Activated CD4-positive, CD25-positive, alpha-beta regulatory T cell (primary cell): ENCODE measurements at places on chromosomes 6 and 20.

DNA sequence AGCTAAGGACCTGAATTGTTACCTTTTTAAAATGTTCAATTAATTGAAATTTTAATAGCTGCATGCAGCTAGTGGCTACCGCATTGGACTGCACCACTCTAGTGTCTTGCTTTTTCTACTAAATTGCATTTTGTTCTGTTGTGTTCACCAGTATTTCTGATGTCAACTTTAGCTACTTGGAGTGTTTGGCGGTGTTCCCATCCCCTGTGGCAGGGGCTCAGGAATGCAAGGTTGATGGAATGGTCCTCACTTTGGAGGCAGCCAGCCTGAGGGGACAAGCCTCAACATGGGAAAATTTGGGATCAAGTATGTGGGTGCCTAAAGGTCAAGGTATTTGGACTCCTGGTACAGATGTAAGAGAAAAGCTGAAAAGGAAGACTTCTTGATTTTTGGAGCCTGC is 230.1 kb upstream of the PRND start:
- no peak for DNase-seq

DNA sequence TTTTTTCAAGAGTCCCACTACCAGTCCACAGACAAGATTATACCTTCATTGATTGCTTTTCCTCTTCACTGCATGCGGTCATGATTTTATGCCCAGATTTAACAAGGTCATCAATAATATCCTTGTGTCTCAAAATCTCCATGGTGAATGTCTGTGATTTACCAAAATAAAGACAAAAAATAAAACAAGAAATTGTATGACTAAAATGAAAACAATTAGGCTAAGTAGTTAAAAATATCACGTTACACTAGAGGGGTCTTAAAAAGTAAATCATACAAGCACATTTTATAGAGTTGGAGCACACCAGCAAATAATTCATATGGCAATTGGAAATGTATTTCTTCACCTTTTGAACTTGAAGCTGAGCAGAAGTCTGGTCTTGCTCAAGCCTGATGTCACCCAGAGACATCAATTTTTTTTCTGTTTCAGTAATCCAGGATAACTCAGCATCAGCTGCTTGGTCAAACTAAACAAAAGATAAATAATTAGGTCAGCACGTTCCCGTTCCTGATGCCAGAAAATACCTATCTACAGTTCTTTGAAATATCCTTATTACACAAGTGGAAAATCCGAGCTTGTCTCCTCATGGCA is 125.4 kb downstream of the DST start:
- no peak for DNase-seq

GRCh38 chr6:43296780-43297497 is 1.1 kb upstream of the SLC22A7 start:
- no peak for DNase-seq

DNA sequence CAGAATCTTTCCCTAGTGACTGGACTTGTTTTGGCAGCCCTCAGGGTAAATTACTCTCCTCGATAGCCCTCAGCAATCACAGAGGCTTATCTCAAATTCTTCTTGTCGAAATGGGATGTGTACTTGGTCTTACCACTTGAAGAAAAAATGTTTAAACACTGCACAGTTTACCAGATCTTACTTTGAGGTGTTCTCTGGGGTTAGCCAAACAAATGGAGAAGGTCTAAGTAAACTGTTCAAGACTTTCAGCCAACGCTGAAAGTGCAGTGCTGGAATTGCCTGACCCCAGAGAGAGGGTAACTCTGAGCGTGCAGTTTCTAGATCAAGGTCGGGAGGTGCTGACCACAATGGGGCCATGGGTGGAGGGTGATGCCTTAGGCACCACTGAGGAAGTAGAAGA is 39.2 kb downstream of the MYLIP start:
- DNase-seq: no peak

GRCh38 chr20:32431457-32431856 is 73.3 kb downstream of the ASXL1 start:
- DNase-seq: no peak

GRCh38 chr6:17705428-17705777 is 1.3 kb downstream of the NUP153 start:
- no peak for DNase-seq

GRCh38 chr20:845226-845868 is 11.8 kb downstream of the FAM110A start:
- DNase-seq: no peak

- DNase-seq: no peak
Observed at GRCh38 chr20:59007665-59008511, 834 bp upstream of the CTSZ start.

GRCh38 chr6:135474362-135474761 is 23.2 kb downstream of the AHI1 start:
- no peak for DNase-seq

DNA sequence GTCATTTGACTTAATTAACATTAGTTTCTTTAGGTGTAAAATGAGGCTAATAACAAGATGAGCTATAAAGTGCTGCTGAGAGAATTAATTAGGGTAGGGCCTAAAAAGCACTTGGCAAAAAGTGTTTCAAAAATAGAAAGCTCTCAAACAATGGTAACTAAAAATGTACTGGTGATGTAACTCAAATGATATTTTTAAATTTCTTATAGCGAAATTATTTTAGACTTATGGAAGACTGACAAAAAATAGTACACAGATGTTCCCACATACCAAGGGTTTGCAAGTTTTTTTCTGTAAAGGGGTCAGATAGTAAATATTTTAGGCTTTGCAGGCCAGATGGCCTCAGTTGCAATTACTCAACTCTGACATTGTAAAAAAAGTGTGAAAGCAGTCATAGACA is 190.7 kb upstream of the UFL1 start:
- no peak for DNase-seq

DNA sequence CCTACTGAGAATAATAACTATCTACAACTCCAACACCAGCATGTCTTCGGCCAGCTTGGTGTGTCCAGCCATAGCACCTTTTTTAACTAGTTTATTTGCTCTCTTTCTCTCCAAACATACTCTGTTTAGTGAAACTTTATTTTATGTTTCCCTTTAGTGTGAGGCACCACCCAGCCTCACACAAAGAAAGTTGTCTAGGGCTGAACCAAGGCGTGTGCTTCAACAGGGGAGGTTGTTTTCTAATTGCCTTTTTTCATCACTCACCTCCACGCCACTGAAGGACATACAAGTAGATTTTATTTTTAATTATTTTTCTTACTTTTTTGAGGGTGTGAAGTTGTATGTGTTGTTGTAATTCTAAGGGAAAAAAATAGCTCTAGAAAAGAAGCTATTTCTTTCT is 125.6 kb upstream of the MARCKS start:
- DNase-seq: no peak

DNA sequence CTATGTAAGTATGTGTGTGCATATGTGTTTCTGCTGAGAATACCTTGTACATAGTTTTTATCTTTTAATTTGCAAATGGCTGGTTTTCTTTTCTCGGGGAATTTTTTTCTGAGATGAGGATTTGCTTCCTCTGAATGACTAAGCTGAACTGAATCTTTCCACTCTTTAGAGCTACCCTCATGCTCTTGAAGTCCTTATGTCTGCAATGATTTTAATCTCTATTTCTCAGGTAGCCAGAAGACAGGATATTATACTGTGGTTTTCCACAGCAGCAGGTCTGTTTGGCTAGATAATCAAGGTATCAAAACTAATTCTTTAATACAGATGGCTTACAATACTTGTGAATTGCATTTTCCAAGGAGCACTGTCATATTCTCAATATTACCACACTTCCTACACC is 114.7 kb downstream of the PLCB1 start:
- DNase-seq: no peak

DNA sequence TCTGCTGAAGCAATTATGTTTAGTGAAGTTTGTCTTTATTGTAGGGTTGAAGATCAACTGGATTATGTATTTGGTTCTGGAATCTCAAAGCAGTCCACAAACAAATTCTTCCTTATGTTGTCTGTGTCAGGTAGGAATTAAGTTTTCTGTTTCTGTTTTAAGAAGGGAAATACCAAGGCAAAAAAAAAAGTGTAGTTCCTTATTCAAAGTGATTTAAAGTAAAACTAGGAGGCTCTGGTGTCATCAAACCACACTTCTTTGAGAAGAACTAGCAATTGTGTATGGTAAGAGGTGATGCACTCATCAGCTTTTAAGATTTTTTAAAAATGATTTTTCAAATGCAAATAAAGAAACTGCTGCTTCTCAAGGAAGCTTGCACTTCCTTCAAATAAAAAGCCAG is 1.9 kb downstream of the FAM135A start:
- no peak for DNase-seq

GRCh38 chr6:3490625-3490980 is 33.8 kb upstream of the SLC22A23 start:
- DNase-seq: no peak

GRCh38 chr6:111564482-111564945 is 41.2 kb downstream of the TRAF3IP2 start:
- DNase-seq: no peak

DNA sequence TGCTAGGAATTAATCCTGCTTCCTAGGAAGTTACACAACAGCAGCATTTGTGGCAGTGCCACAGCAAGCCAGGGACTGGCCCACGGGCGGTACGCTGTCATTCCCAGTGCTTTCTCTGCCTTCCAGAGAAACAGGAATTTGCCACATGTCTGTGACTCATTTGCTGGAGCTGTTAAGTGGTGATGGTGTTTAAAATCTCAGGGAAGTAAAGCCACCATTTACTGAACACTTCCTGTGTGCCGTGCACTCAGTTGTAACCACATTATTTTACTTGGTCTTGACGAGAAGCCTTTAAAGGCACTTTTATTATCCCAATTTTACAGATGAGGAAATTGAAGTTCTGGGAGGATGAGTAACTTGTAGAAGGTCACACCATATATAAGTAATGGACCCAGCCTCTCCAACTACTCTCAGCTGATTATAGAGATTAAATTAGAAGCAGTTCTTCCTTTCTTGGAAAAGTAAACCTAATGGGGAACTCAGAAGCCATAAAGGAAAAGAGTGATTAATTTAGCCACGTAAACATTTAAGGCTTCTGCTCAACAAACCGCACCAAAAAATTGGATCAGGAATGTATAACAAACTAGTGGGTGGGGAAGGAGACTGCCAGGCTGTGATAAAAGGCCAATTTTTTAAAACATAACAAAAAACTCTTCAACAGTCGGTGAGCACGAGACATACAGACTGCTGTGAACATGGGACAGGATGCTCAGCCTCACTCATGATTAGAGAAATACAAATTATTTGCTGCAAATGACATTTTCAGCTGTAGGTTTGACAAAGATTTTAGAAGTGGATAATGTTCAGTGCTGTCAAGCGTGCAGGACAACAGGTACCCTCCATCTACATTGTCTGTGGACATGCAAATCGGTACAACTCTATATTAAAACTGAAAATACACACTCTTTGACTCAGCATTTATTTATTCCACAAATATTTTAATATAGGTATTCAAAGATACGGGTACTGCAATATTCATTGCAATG is 311.2 kb downstream of the NRN1 start:
- no peak for DNase-seq

DNA sequence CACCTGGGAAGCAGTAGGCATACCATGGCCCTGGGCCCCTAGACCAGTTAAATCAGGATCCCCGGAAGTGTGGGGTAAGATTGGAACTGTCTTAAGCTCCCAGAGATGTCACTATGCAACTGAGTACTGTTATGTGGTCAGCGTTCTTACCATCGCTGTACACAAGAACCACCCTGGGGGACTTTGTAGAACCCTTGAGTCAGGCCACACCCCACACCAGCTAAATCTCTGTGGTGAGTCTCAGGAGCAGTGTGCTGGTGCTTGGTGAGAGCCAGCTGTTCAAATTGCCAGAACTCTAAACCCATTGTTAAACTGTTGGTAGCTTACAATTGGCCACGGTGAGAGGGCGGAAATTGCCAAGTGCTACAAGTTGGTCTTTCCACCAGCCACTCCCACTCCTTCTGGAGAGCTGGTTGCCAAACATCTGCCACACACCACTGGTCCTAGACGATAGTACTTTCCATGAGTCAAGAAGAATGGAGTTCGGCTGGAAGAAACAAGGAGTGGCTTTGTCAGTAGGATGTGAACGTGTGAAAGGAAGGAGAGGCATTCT is 80.5 kb upstream of the SYNDIG1 start:
- DNase-seq: no peak

DNA sequence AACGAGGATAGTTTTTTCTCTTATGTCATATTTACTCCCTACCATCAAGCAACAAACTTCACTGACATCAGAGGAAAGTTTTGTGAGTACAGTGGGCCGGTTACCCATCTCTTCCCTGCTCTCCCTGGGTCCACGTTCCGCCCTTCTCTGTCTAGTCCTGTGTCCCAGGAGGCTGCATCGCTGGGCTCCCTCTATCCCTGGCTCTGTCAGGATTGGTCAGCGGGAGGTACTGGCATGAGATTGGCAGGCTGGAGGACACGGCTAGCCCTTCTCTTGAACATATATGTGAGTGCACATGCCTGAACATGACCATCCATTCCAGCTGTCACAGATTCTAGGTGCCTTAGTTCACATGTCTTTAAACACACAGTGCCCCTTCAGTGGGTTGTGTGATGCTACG is 30.3 kb upstream of the TMEM181 start:
- no peak for DNase-seq

- DNase-seq: no peak
Observed at GRCh38 chr6:45956663-45957062, 59.0 kb downstream of the CLIC5 start.
